AG09309 (cell line): ENCODE measurements at places on chromosomes 11 and 22.

GRCh38 chr11:73188301-73188700 is 29.8 kb upstream of the P2RY2 start:
- no peak for DNase-seq

DNA sequence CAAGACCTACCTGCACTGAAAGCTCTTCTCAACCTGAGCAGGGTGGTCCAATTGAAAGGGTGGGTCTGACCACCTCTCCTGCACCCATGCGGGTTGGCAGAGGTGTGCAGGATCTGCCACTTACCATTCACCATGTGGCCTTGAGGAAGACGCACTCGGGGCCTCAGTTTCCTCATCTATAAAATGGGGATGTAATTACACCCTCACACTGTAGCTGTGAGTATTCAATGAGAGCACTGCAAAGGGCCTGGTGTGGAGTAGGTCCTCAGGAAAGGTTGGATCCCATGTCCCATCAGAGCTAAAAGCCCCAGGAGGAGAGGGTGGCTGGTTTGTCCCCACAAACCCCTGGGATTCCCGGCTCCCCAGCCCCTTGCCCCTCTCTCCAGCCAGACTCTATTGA is 557 bp upstream of the TAGLN start:
- no peak for DNase-seq

DNA sequence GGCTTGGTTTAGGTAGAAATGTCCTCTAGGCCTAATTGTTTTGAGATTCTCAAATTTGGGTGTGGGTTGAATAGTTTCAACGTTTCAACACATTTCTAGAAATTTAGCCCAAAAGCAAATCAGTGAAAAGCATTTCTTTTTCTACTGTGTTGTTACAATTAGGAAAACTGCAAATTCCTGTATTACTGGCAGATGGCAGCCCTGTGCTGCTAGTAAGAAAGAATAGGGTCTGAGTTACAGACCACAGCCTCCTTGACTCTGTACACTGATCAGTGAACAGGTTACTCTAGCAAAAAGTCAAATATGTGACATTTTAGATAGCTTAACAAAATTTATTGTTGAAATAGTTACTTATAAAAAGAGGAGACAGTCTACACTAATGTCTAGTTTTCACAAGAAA is 703.0 kb downstream of the JRKL start:
- no peak for DNase-seq

DNA sequence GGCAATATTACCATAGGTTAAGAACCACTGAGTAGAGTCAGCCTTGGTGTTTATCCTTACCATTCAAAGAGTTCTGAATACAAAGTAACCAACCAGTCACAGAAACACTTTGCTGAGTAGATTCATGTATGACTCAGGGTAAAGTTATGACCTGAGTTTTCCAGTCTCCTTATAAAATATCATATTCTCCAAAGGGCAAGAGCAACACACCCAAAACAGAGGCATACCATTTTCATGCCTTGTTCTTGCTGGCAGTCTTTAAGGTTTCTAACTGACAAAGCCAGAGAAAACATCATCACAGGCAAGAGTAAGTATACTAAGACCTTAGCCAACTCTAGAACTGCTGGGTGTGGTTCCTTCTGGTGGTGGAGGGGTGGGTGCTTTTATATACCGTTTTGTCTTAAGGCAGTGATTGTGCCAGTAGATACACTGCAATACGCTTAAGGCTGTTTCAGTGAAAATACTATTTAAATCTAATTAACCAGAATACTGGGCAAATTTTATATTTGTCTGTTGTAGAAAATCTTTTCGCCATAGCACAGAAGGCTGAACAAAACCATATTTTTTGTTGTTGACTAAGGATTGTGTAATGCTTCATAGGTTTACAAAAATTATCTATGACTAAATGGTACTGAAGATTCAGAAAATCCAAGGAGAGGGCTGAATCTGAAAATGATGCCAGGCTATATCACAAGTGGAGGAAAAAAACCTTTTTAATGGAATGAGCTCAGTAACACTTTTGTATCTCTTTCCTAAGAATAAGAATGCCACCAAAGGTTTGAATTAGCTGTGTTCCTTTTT is 3.0 kb downstream of the ATL3 start:
- DNase-seq: peak; percentile 87

DNA sequence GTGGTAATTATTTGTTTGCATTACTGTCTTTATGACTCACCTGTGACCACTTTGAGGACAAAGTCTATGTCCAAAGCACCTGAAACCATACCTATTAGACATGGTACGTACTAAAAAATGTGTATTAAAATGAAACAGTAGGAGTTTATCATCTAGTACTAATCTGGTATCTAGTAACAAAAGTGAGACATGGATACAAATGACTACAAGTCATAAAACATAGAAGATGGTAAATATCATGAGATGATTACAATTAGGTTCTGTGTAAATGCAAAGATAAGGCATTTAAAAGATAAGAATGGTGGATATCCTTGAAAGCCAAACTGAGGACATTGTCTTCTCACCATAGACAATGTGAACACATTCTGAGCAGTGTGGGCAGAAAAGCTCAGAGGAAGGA is 113.5 kb upstream of the GUCY1A2 start:
- DNase-seq: no peak

DNA sequence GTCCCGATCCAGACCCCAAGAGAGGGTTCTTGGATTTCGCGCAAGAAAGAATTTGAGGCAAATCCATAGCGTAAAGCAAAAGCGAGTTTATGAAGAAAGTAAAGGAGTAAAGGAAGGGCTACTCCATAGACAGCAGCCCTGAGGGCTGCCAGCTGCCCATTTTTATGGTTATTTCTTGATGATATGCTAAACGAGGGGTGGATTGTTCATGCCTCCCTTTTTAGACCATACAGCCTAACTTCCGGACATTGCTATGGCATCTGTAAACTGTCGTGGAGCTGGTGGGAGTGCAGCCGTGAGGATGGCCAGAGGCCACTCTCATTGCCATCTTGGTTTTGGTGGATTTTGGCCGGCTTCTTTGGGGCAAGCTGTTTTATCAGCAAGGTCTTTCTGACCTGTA is 19.4 kb upstream of the SHANK3 start:
- DNase-seq: no peak

- no peak for DNase-seq
Measured at GRCh38 chr11:73152086-73152853, 10.2 kb upstream of the FCHSD2 start.

DNA sequence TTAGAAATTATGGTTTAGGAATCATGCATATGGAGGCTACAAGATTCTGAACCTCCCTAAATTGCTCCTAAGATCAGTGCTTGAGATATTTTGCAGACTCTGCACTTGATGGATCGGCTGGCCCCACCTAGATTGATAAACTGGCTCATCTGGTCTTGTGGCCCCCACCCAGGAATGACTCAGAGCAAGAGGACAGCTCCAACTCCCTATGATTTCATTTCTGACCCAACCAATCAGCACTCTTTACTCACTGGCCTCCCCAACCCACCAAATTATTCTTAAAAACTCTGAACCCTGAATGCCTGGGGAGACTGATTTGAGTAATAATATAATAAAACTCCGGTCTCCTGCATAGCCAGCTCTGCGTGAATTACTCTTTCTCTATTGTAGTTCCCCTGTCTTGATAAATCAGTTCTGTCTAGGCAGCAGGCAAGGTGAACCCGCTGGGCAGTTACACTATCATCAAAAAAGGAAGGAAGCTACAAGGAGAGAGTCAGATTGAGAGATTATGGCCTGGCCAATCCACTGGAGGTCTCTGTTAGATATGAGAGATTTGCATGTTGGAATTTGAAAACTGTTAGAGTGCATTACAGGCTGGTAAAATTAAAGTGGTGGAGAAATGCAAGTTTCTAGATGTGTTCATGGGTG is 245.8 kb downstream of the CSNK2A3 start:
- DNase-seq: no peak

DNA sequence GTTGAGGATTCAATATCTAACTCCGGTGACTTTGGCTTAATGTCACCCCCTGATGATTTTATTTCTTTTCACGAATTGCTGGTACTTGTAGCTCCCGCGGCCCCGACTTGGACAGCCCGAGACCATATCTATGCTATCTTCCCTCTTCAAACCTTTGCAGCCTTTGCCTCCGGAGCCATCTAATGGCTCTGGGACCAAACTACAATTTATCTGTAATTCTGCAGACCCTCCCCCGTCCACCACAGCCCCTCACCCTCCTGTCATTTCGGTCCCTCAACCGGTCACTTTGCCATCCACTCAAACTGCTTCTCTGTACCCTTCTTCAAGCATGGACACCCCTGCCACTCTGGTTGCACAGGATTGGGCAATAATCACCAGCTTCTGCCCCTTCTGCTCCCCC is 25.7 kb upstream of the ALDH3B2 start:
- no peak for DNase-seq

- peak; percentile 53 for DNase-seq
Measured at GRCh38 chr11:122322329-122322728, 206.3 kb upstream of the BLID start.

- no peak for DNase-seq
Measured at GRCh38 chr11:120061036-120061760, 76.7 kb downstream of the TRIM29 start.

DNA sequence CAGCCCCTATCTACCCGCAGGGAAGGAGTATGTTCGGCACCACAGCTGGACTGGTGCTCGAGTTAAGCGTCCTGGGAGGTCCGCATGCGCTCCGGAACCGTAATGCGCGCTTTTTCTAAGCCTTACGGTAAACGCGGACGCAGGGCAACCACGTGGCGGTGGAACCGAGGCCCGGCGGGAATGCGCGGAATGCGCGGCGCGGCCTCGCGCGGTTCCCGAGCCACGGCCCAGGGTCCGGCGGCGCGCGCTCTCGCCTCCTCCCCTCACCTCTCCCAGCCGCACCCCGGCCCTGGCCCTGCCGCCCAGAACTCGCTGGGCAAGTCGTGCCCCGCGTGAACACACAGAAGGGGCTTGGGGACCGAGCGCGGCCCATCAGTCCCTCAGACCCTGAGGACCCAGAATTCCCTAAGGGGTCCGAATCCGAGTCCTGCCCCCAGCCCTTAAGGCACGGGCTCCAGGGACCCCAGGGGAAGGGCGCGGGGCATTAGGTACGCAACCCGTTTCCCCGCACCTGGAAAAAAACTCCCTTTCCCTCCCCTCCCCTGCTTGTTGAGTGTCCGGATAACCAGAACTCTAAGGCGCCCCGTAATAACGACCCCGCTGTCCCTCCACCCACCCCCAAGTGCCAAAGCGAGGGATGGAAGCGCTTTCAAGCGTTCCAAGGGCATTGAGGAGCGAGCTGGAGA is 4.3 kb upstream of the CCND1 start:
- peak; percentile 57 for DNase-seq

GRCh38 chr11:1776331-1776851 is 12.7 kb upstream of the CTSD start:
- no peak for DNase-seq

DNA sequence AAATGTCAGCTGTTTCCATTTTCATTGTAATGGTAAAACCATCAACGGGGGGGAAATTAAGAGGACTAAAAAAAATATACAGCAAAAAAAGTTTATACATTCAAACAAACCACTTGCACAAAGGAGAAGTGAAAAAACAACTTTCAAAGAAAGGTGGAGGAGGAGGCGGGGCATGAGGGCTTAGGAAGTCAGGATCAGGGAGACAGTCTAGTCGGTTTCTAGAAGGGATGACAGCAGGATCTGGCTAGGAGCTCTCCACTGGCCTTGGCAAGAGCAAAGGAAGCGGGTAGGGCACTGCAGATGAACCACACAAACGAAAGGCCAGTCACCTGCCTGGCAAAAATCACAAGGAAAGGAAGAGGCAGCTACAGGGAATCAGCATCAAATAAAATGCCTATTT is 31.0 kb downstream of the NAP1L4 start:
- no peak for DNase-seq

GRCh38 chr11:66017321-66017720 is 5.5 kb downstream of the CST6 start:
- no peak for DNase-seq

- DNase-seq: peak; percentile 92
Measured at GRCh38 chr22:23913661-23914353, 19.6 kb downstream of the MIF start.

GRCh38 chr11:126359431-126360048 is 4.1 kb downstream of the ST3GAL4 start:
- peak; percentile 49 for DNase-seq

DNA sequence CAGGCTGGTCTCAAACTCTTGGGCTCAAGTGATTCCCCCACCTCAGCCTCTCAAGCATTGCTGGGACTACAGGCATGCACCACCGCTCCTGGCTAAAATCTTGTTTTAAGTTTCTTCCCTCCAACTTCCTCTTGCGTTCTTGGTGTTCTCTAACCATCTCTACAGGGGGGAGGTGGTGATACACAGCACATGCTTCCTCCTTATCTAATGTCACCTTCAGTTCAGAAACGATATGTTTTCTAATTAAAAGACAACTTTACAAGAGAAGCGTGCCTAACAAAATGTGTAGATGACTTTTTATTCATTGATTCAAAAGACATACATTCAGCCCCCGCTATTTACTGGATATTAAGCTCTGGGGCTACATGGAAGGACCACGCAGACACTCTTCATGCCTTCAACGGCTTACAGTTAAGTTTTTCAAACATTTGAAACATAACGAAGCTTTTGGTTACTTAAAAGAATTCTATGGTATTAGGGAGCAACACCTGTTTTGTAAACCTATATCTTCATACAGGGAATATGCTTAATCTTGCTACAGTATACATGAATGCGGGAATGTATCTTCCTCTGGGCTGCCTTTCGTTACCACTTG is 933 bp upstream of the DLAT start:
- no peak for DNase-seq

DNA sequence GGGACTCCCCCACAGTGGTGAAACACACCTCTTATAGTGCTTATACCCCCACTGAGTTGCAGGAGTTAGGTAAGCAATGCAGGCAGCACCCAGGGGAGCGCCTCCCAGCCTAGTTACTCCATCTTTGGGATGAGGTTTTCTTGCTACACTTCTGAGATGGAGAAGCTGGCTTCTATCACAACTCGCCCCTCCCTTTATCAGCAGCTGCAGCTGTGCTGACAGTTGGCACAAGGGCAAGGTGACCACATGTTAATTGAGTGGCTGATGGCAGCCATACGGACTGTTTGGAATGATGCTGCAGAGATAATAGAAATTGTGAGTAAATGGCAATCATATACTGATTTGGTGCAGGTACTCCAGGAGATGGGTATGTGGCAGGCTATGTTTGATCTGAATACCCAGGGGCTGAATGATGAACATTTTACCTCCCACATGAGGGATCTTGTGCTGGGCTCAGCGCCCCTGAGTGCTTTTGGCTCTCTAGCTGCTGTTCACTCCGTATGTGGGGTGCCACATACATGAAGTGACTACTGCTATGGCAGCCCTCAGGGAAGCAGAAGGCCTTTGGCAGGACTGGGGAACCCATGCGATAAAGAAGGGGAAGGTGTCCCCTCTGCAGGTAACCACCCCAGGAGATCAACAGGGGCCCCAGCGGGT is 29.2 kb upstream of the KCNA4 start:
- no peak for DNase-seq

GRCh38 chr11:33344611-33345010 is 87.4 kb downstream of the HIPK3 start:
- no peak for DNase-seq

- peak; percentile 67 for DNase-seq
Measured at GRCh38 chr11:126547161-126547560, 191.7 kb downstream of the ST3GAL4 start.

DNA sequence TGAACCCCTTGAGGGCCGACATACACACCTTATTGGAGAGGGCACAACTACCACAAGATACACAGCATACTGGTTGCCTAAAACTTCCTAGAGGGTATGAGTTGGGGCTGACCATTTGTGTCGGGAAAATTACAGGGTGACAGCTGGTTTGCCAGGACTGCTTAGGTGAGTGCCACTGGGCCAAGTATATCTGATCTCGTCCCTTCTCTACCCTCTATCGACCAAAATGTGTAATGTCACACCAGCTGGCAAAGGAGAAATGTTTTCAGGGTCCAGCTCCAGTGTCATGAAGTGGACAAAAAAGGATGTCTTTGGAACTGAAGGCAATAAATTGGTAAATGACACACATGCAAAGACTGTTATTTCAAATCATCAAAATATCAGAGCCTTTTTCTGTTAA is 126.1 kb downstream of the PGR start:
- no peak for DNase-seq
